ENCODE measurements at places on chromosomes 2 and 18.

DNA sequence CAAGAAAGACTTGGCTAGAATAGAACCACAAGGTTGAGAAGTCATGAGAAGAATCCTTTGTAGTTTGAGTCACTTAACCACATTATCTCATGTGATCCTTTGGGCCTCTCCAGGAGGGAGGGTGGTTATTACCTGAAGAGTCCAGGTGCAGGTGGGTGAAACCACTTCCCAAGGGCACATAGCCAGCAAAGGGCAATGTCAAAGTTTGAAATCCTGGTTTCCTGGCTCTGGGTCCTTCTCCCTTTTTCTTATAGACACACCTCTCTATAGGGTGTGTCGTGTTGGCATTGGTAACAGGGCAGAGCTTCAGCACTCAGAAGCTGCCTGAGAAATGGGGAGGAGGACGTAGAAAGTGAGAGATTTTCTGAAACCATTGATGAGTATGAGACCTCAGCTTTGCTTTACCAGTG lies 137.9 kb downstream of the MGAT5 start:
- DNase-seq, result no peak

- no peak for DNase-seq
Measured at GRCh38 chr2:42063431-42064171, 15.8 kb downstream of the PKDCC start.

DNA sequence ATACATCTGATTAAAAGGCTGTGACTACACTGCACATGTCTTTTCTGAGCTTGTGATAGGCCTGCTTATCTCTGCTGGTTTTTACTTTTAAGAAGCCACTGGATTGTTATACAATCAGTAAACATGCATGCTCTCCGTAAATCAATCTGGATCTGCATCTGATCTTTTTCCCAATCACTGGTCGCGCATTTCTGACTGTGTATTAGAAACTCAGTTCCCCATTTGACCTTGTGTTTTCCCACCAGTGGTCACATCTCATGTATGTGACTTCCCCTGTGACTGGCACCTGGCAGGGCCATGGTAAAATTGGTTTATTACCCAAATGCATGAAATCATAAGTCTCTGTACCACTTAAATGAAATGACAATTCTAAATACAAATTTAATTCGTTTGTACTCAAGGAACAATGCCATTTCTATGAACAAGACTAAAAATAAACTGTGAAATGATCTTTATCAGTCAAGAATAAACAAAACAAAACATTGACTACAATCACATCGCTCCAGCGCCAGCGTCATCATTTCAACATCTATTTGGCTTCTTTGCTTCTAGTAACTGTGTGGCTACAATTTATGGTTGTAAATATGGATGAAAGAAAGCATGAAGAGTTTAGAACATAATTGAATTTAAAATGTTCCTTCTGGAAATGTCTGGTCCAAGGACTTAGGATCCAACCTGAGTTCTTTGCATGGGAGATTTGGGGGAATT lies 396.6 kb upstream of the TRIB2 start:
- DNase-seq, result no peak

DNA sequence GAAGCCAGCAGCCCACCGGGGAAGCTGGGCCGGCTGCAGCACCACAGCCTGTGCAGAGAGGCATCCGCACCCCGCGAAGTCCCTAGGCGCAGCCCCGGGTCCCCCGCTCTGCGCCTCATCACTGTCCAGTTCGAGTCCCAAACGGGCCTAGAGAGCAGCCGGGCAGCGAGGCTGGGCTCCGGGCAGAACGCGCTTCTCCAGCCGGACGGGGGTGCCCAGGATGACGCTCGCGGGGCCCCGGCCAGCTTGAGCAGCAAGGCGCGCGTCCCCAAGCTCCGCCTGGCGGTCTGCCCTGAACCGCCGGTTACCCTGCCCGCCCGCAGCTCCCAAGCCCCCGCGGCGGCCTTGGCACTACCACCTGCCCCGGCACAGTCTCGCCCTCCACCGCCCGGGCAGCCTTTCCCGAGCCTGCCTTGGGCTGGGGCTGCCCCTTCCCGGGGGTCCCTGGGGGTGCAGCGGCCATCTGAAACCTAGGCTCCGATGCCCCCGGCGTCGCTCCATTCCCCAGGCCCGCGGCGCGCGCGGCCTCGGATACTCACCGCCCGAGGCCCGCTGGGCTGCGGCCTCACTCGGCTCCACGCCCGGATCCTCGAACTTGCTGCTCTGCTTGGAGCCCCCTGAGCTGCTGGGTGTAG lies 591 bp downstream of the SLC16A14 start:
- DNase-seq, result no peak

- DNase-seq, result no peak
Measured at GRCh38 chr2:60447943-60448342, 105.5 kb downstream of the BCL11A start.

DNA sequence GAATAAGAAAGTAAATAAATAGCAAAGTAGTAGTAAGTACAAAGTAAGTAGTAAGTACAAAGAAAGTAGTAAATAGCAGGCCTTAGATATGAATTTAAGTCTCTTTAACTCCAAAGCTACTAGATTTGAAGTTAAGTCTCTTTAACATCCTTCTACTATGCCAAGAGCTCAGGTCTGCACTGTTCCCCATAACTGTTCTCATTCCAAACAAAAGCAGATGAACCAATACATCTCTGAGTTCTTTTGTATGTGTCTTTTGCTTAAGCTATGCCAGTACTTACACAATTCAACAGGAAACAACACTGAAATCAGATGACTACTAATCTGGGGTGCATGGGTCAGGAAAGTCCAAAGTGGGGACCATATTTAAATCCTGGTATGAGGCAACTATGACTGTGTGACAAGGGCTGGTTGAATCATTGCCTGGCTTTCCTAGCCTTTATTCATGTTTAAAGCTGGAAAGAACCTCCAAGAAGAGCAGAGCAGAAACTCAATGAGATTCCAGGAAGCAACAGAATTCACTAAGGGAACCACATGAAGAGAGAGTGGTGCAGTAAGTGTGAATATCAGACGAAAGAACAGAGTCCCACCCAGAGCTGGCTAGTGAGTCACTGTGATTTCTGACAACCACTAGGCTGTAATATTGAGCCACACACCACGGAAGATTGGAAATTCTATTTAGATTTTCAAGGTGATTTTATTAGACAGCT lies 51.0 kb upstream of the CYP26B1 start:
- DNase-seq, result no peak

- DNase-seq, result no peak
Measured at GRCh38 chr2:161418715-161419637, 2.9 kb downstream of the TBR1 start.

DNA sequence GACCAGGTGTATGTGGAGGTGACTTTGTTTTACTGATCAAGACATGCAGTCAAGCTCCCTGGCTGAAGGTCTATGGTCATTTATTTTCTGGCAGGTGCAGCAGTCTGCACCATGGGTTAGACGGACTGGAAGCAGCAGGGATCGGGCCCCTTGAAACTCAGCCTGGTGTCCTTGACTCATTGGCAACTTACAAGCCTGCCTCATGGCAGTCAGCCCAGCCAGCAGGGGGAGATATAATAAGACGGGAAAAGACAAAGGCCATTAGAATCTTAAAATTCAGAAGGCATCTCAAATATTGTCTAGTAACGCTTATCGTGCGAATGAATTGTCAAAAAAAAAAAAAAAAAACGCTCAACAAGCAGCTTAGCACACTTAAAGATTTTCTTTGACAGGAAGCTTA lies 308.2 kb downstream of the EN1 start:
- no peak for DNase-seq

GRCh38 chr18:8296886-8297616 lies 312.2 kb upstream of the RAB12 start:
- no peak for DNase-seq

DNA sequence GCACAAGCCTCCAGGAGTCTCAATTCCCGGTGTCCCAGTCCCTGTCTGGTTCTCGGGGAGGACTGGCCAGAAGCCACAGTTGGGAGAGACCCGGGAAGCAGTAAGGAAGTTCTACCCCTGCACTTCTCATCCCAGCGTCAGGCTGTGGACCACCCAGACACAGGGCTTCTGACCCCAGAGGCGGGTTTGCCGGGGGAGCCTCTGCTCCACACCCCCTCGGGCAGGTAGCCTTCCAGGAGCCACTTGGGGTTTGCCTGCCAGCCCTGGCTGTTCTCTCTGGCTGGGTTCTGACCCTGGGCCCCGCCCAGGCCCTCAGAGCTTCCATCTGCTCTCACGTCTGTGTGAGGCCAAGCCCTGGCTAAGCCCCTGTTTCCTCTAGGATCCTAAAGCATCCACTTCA lies 94.4 kb upstream of the GPC1 start:
- DNase-seq, result no peak

DNA sequence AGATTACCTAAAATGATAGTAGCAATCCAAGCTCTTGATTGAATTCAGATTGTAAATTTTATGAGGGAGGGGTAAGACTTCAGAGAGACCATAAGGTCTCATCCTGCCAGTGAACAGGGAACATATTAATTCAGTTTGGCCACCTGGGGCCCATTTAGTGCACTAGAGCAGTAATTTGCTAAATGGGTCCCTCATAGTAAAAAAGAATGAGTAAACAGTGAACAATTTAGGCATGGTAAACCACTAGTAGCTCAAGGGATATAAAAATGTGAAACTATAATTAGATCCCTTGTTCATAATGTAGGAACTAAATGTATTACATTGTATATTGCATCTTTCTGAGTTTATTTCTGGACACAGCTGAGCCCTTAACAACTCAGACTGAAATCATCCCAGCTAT lies 4.9 kb upstream of the PHLPP1 start:
- DNase-seq, result no peak

GRCh38 chr2:235848055-235848454 lies 320.1 kb downstream of the GBX2 start:
- no peak for DNase-seq

DNA sequence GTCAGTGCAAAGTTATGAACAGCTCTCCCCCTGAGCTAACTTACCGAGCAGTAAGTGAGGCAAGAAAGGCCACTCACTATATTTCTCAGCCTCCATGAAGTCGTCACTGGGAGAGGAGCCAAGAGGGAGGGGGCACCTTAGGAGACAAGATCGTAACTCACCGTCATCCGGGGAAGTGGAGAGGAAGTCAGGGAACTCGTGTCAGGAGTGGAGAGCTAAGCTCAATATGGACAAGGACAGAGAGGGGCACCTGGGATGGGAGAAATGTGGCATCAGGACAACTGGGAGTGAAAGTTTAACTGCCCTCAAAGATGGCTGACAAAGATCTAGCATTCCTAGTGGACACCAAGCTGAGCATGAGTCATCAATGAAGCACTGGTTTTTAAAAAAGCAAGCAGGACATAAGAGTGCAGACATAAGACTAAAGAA lies 37.1 kb downstream of the BCL11A start:
- DNase-seq, result no peak

- no peak for DNase-seq
Measured at GRCh38 chr18:62897153-62897552, 181.8 kb downstream of the PHLPP1 start.

DNA sequence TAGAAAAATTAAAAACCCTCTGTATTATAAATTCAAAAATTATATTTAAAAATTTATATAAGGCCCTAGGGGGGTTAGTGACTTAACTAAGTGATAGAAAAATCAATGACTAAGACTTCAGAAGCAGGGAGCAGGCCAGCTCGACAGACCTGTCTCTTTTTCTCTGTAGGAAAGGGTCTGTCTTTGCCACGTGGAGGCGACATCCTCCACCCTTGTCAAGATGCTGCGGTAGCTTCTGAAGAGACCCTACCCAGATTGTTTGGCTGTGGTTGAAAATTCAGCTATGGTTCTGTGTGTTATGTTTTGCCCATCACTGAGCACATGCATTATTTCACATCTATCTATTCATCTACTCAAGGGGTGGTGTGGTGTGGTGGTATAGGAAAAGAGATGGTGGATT lies 8.2 kb upstream of the SLC4A3 start:
- no peak for DNase-seq

- DNase-seq, result no peak
Measured at GRCh38 chr2:16400127-16400623, 265.5 kb downstream of the CYRIA start.
